NCI-H2029 (cell line): ENCODE measurements at places on chromosomes 2 and 18.

GRCh38 chr2:128536925-128537620, 218.4 kb upstream of the HS6ST1 start:
- no peak for DNase-seq

- no peak for DNase-seq
Observed at GRCh38 chr2:139790136-139790535, 1009.9 kb upstream of the NXPH2 start.

DNA sequence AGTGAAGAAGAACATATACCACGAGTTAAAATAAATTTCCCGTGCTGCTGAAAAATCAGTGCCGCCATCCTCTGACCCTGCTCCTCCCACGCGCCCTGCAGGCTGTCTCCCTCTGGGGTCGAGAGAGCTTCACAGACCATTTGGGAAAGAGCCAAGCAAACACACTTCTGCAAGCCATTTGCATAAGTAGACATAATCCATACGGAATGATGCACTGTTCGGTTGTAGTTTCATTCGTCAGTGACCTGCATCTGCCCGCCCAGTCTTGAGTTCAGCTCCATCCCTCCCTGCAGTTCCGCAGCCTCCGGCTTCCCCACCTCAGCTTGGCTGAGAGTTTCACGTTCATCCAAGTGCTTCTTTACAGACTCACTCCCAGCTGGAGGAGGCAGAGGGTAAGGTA, 69.6 kb downstream of the TRAPPC12 start:
- no peak for DNase-seq

- DNase-seq, result no peak
Observed at GRCh38 chr2:114651933-114652332, 209.5 kb downstream of the DPP10 start.

GRCh38 chr2:159226059-159226461, 60.4 kb downstream of the WDSUB1 start:
- DNase-seq, result peak; percentile 68

DNA sequence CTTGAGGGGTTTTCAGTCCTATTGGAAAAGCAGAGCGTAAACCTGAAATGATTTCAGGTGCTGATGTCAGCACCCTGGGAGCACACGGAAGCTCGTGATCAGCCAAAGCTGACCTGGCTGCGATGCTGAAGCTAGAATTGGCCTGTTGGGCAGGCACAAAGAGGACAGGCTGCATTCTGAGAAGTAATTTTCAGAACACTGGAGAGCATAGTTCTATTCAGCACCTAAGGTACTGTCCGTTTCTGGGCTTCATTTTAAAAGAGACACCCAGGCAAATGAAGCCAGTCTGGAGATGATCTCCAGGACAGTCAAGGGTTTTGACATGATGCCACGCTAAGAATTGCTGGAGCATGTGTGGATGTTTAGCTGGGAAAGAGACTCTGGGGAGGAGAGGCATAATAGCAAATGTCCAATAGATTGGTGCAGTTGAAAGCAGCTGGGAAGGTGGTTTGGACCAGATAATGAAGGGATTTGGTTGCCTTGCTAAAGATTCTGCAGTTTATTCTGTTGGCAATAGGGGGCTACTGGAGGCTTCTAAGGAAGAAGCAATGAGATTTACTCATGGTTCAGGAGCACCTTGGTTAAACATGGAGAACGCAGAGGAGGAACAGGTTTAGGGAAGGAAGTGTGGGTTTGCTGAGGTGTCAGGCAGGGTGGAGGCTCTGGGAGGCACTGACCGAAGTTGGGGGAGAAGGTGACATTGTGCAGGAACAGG, 86.6 kb downstream of the ACOXL start:
- no peak for DNase-seq

- DNase-seq, result no peak
Observed at GRCh38 chr2:145102706-145103105, 582.8 kb upstream of the ZEB2 start.

DNA sequence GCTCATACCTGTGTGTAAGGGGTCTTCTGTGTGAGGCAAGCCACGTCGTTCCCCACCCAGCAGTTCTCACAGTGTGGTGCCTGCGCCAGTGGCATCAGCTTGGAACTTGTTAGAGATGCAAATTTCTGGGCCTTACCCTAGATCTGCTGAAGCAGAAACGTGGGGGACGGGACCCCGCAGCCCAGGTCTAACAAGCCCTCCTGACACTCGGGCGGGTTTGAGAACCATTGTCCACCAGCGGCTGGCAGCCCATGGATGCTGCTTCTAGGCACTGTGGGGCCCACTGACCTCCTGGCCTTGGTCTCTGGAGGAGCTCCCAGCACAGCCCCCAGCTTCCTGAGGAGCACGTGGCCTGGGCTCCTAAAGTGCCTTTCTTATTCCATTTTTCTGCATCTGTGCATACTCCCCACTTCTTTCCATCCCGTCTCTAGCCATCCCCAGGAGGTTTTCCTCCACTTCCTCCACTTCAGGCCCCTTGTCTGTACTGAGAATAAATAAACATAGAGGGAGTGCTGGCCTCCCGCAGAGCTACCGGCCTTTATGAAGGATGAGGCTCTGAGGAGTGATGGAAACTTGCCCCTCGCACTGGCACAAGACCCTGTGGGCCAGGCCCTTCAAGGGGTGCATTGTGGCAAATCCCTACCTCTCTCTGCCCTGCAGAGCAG, 94.3 kb downstream of the GALR1 start:
- DNase-seq, result no peak

- no peak for DNase-seq
Observed at GRCh38 chr2:219645631-219646527, 18.4 kb downstream of the SLC4A3 start.

- peak; percentile 4 for DNase-seq
Observed at GRCh38 chr2:60391230-60391629, 162.2 kb downstream of the BCL11A start.

GRCh38 chr2:128324008-128324896, 5.6 kb upstream of the HS6ST1 start:
- DNase-seq, result no peak

DNA sequence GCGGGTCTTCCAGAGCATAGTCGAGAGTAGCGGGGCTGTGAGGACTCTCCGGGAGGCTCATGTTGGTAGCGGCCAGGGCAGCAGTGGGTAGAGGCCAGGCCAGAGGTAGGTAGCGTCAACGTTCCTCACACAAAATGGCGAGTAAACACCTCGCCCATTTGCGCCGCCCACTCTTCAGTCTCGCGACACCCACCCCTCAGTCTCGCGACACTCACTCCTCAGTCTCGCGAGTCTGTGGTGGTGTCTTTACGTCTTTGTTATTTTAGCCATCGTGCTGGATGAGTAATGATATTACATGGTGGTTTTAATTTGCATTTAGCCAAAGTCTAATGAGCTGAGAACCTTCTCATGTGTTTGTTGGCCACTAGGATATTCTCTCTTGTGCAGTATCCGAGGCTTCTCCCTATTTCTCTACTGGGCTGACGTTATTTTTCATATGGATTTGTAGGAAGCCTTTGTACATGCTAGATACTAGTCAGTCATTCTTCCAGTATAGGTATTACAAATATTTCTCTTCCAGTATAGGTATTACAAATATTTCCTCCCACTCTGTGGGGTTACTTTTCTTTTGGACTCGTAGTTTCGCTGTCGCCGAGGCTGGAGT, at the start of gene TSPYL6:
Gene TSPYL6 (minus strand): TSS at position 139 of the 604 bp plus-strand sequence. CDS start 78 bp downstream, at position 61.
- DNase-seq, result no peak

DNA sequence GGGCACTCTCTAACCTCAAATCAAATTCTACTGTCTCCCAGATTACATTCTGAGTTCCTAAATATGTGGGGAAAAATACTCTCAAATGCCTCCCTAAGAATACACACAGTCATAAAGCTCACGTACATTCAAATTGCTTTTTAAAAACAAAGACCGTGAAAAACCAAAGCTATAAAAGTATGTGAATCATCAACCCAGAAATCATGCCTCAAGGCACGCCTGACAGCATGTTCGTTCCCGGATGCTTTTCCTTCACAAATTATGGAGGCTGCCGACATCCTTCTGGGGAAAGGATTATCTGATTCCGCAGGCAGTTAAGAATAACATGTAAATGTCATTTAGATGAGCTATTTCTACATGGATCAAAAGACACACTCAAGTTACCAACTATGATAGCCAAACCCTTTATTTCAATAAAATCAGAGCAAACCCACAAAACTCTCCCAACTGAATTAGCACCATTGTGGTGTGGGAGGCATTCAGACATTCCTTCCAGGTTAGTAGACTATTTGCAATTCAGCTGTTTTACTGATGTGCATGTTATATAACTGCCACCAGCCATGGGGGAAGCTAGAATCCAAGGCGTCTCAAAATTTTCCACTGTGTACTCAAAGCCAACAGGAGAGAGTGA, 398.2 kb upstream of the TRIB2 start:
- no peak for DNase-seq

GRCh38 chr2:122753336-122753735, 997.9 kb downstream of the TSN start:
- no peak for DNase-seq

- no peak for DNase-seq
Observed at GRCh38 chr2:202046572-202046971, 12.9 kb downstream of the FZD7 start.

DNA sequence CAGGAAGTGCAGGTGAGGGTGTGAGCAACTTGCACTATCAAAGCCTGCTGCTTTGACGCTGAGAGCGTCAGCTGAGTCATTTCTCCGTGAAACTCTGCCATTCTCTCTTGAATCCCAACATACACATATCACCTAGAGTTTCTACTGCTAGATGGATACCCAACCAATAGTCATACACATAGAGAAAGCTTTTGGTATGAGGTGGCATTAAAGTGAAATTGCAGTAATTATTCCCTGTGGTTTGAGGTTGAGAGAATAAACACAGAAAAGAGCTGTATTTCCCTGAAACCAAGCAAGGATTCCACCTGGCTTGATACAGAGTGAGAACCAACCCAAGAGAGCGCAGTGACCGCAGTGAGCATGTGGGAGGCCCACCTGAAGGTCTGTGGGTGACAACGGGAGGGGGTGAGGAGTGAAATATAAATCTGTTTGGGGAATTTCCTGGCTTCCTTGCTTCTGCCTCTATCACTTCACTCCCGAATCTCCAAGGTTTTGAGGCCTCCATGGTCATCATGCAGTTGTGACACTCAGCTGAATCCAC, 28.8 kb upstream of the TMEM18 start:
- DNase-seq, result no peak

DNA sequence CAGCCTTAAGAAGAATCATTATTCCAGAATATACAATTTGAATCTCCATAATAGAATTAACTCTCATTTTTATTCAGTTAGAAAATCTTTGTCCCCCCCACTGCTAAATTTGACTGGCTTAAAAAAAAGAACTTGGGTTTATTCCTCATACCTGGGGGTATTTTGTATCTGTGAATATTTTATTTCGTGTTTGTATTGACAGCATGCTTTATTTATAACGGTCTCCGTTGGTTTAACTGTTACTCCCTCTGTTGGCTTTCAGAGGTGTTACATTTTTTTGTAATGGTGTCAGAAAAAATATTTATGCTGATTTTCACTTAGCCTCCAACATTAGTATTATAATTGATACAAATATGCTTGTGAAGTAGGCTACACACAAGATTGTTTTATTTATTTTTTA, 109.1 kb downstream of the HAUS1 start:
- DNase-seq, result no peak

GRCh38 chr2:122390406-122390805, 635.0 kb downstream of the TSN start:
- DNase-seq, result no peak

DNA sequence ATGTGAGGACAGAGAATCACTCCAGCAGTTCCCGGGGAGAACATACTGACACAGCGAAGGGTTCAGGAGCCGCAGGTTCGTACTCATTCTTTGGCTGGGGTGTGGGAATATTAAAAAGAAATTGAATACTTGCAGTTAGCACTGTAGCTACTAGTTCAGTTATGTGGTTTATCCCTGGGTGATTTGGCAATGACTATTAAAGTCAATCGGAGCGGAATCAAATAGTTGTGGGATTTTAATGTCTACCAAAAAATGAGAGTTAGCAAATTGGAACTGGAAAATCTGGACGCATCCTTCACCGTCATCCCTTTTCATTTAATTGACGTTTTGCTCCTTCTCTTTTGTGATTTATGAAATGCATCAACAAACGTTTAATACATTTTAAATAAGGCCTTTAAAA, 50.8 kb downstream of the GBX2 start:
- no peak for DNase-seq

DNA sequence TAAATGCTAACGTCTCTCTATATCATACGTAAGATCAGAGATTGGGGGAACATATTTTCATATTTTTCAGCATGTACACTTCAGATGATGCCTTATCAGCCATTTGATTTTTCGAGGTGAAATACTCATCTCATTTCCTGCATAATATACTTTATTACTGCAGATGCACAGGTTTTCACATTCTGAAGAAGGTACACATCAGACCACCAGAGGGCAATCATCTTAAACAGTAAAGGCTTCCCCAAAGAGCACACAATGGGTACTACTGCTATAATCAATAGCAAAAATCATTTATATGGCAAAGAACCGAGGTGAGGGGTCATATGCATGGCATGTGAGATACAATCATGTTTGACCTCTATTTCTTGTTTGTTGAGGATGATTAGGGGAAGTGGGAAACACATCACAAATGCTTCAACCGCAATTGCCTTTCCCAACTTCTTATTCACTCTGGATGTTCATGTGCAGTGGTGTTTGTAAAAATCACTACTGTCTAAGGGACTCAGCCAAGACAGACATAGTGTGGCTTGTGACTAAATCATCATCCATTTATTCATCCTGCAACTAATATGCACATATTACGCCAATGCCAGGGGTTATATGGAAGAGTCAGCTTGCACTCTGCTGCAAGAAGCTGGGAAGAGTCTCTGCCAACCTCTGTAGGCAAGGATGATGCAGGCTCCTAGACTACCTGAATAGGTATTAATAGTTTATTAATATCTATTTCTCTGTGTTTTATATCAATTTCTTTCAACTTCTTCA, 118.7 kb downstream of the EPB41L3 start:
- peak; percentile 9 for DNase-seq

GRCh38 chr2:100250645-100251044, 71.7 kb downstream of the LONRF2 start:
- DNase-seq, result no peak

- DNase-seq, result no peak
Observed at GRCh38 chr2:240403396-240404104, 31.9 kb upstream of the GPC1 start.

DNA sequence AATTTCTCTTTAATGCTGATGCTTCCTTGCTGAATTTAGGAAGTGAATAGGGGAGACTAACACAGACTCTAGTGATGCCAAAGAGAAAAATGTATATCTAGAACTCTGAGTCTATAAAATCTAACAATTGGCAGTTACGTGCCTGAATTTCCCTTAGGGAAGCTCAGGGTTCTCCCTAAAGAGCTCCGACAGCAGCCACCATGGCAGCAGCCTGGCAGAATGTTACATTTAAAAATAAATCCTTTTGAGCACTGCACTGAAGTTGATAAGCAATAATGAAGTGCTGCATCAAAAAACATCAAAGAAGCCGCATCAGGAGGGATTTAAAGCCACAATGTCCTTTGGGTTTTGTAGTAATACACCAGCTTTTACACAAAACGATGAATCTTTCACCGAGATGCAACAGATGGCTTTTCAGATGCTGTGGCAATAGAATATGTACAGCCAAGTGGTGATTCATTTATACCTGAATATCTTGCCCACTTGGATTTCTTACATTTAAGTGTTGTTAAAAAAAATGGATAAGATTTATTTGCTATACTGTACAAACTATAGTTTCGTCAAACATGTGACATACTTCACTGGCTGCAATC, 291.2 kb upstream of the SESTD1 start:
- no peak for DNase-seq

- no peak for DNase-seq
Observed at GRCh38 chr2:168432565-168433186, 23.4 kb upstream of the CERS6 start.
